ENCODE measurements at places on chromosomes 3 and 15.

- no peak for DNase-seq
These were observed 77.8 kb upstream of the LPP start for GRCh38 chr3:188076176-188076575.

GRCh38 chr15:52567871-52568600 is 794 bp downstream of the ARPP19 start:
- DNase-seq: peak; percentile 48

DNA sequence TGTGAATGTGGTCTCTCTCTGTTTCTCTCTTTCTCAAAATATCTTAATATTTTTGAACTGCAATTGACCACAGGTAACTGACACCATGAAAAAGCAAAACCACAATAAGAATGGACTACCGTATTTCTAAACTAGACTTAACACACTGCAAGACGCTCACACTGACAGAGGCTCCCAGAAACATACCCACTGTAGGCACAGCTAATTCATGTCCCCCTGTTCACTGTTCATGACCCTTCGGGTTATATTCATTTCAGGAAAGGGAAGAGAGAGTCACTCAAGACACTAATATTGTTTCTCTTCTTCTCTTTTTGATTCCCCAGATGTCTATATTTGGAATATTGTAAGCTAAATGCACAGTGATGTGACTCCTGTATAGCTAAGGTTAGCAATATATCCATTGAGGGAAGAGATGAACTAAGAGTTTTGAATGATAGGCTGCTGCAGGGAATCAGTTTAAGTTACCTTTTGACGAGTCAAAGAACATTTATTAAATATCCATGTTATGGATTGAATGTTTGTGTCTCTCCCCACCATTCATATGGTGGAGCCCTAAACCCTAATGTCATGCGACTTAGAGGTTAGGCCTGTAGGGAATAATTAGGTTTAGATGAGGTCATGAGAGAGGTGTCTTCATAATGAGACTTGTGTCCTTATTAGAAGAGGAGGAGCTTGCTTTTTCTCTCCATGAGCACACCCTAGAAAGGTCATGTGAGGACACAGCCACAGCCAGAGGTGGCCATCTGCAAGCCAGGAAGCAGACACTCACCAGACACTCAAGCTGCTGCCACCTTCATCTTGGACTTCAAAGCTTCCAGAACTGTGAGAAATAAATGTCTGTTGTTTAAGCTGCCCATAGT is 216.6 kb upstream of the GRM7 start:
- DNase-seq: no peak

DNA sequence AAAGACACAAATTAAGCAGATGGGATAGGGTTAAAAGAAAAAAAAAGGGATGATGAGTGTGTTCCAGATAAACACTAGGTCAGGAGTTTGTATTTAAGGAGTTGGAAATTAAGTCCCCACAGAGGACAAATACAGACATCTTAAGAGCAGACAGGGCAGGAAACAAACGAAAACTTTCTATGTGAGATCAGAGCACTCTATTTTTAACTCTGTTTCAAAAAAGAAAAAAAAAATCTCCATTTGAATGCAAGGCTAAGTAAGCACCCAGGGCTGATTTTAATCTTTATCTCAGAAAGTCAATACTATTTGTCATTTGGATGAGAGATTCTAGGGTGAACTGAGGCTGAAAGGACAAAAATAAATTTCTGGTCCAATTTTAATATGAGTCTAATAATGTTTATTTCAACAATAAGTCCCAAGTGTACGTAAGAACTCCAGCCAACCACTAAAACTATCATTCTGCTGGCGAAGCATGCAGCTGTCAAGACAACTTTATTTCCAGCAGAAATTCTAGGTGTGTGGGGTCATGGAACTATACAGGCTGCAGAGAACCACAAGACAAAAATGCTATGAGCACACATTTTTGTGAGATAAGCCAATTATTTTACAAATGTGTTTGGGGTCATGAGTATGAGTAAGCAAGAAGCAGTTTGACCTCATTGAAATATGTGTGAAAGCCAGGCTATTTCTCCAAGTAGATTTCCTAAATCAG is 186.1 kb downstream of the FMN1 start:
- DNase-seq: no peak

DNA sequence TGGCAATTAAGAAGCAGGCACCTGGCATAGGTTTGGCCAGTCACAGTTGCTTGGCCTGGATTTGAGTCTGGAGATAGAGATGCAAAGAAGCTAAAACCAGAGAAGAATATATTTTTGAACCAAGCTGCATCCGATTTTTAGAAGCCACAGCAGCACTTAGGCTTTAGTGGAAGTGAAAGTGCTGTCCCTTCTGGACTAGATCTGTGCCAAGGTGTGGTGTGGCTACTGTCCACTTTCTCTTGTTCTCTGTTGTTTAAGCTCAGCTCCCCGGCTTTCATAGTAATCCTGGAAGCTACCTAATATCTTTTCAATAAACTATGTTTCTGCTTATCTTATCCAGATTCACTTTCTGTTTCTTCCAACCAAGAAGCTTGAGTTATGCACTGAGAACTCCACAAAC is 183.4 kb upstream of the THRB start:
- no peak for DNase-seq

GRCh38 chr3:138470687-138471086 is 36.3 kb downstream of the ESYT3 start:
- DNase-seq: no peak

DNA sequence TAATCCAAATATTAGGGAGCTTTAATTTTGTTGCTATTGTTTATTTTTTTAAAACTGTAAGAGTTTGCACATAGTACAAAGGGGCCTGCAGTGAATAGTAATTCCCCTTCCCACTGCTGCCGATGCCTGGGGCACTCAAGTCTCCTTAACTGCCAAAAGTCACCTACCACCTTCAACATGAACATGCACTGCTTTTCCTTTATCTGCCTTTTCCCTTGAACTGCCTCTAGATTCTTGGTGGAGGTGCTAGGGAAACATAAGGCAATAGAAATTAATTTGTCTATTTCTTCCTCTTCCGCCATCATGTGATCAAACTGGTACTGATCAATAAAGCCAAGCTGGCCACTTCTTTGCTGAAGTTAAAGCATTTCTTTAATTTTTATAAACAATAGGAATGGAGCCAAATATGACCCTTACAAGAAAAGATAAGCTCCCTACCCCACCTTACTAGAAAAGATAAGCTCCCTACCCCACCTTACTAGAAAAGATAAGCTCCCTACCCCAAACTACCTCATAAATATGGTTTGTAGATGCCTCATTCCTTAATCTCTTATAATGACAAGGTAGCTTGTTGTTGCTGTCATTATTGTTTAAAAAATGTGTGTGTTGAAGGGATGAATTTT is 17.4 kb upstream of the ACAP2 start:
- no peak for DNase-seq

GRCh38 chr3:160801386-160802118 is 45.5 kb downstream of the PPM1L start:
- no peak for DNase-seq

DNA sequence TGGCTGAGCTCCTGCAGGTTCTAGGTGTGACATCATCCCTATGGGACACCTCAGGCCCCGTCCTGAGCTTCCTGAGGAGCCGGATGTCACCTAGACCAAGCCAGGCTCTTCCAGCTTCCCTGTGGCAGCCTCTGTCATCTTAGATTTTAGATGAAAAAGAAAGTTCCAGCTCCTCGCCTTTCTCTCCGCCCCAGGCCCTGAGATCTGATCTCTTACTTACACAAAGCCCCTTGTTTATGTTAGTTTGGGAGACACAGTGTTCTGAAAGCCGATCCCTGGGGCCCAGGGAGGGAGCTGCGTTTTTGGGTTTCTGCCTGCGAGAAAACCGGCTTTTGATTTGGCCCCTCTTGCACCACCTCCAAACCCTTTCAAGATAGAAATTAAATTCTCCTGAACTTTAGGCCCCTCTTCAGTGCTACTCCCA is 40.2 kb upstream of the FAM107A start:
- DNase-seq: no peak

DNA sequence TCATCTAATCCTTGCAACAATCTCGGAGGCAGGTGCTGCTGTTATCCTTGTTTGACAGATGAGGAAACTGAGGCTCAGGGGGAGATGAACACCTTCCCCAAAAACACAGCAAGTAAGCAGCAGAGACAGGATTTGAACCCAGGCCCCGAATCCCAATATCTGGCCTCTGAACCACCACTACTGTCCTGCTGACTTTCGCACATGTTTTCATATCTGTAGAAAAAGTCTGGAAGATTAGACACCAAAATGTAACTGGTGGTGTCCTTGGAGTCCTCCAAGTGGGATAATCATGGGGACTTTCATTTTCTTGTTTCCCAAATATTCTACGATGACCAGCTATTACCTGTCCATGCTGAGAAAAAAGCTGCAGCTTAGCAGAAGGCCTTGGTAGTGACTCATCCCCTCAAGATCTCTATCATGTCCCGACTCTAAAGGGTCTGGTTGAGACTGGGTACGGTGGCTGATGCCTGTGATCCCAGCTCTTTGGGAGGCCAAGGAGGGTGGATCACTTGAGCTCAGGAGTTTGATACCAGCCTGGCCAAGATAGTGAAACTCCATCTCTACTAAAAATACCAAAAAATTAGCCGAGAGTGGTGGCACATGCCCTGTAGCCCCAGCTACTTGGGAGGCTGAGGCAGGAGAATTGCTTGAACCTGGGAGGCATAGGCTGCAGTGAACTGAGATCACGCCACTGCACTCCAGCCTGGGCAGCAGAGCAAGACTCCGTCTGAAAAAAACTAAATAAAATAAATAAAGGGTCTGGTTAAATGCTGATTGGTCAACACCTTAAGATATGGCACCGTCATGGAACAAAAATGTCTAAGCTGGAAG is 8.6 kb downstream of the IRAK2 start:
- DNase-seq: no peak

GRCh38 chr15:37793851-37794250 is 140.6 kb upstream of the TMCO5A start:
- DNase-seq: no peak

- peak; percentile 57 for DNase-seq
These were observed 29.5 kb downstream of the WNT7A start for GRCh38 chr3:13850161-13850945.

GRCh38 chr15:64813075-64813474 is 12.4 kb downstream of the PIF1 start:
- DNase-seq: peak; percentile 24

GRCh38 chr15:85048430-85048829 is 66.8 kb downstream of the PDE8A start:
- DNase-seq: no peak

GRCh38 chr3:116226266-116226665 is 219.0 kb downstream of the LSAMP start:
- no peak for DNase-seq

DNA sequence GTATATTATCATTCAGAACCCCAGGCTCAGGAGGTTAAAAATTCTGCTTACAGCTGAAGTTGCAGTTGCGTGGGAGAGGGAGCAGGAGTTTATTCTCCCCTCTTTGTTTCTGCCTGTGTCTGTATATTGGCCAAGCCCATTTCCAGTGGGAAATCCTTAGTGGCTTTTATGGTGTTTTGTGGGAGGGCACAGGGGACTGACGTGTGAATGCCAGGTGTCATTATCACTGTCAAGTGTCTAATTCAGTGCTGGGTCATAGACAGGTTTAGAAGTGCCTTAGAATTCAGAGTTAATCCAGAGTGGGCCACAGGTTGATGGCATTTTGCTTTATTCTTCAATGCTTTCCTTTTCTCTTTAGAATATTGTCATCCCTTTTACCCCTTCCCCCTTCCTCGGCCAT is 33.4 kb downstream of the SLCO3A1 start:
- DNase-seq: no peak

GRCh38 chr3:43034911-43035310 is 55.8 kb downstream of the GASK1A start:
- no peak for DNase-seq

DNA sequence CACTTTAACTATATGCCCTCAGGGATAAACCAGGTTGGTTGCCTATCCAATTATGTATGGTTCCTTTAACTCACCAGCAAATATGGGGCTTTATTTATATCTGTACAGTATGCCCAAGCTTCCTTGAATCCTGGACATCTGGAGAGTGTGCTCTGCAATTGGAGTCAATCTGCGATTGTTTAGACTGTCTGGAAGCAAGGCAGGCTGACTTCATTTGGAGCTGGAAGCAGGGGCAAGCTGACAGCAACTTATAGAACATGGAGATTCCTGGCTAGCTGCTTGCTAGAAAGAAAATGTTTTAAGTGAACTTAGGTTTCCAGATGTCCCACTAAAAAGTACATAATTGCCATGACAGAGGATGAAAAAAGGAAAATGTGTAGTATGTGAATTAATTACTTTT is 63.7 kb upstream of the TPRG1 start:
- no peak for DNase-seq

DNA sequence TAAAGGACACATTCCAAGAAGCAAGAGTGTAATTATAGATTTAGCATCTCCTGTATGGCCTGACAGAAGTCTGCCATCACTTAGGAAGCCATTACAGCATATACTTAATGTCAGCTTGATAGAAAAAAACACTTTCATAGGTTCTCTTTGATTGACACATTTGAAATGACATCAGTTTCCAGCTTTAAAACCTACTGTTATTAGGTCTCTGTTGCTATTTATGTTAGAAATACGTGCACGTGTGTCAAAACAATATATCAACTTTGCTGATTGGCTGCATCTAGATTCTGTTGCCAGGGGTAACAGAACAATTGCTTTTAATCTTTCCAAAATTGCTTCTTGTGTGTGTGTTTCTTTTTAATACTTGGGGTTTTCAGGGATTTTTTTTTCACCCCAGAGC is 389.3 kb upstream of the ATP11B start:
- DNase-seq: no peak

- no peak for DNase-seq
These were observed 256.7 kb upstream of the TLE3 start for GRCh38 chr15:70354346-70354905.

- DNase-seq: no peak
These were observed 45.4 kb upstream of the GOLM2 start for GRCh38 chr15:44243141-44243540.

GRCh38 chr3:133106169-133106568 is 68.0 kb downstream of the TMEM108 start:
- no peak for DNase-seq

GRCh38 chr3:15979495-15979894 is 181.7 kb upstream of the ANKRD28 start:
- no peak for DNase-seq

Measured in T47D (cell line).